Nephron progenitor cell (in vitro differentiated cells): ENCODE measurements at places on chromosomes 13 and 19.

GRCh38 chr13:39599842-39600241 is 3.2 kb downstream of the LHFPL6 start:
- DNase-seq: no peak

DNA sequence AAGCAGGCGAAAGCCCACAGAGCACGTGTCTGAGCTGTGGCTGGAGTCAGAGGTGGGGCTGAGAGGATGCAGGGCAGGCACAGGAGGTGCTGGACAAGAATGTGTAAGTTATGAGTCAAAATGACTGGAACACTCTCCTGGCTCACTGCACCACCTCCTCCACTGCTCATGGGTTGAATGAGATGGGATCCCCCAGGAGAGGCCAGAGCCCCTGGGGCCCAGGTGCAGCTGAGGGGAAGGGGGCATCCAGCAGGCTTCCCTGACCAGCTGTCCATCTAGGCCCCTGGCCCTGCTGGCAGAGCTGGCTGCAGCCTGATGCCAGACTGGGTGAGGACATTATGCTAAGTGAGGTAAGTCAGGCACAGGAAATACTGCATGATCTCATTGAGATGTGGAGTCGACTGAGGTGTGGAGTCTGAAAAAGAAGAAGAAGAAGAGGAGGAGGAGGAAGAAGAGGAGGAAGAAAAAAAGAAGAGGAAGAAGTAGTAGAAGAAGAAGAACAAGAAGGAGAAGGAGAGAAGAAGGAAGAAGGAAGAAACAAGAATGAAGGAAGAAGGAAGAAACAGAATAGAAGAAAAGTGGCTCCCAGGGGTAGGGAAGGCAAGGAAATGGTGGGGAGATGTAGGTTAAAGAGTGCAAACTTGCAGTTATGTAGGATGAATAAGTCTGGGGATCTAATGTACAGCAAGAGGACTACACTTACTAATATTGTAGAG is 747.4 kb downstream of the UQCRFS1 start:
- DNase-seq: no peak

DNA sequence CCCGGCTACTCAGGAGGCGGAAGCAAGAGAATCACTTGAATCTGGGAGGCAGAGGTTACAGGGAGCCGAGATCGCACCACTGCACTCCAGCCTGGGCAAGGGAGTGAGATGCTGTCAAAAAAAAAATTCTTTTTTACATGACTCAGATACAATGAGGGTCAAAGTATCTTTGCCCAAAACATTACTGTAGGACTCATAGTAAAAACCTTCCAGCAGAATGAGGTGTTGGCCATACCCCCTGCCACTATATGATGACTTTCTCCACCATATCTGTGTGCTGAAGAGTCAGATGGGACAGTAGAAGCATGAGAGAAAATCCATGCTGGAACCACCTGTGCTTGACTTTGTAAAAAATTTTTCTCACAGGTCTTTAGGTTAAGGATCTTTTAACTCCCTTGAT is 86.7 kb downstream of the COL4A2 start:
- no peak for DNase-seq

DNA sequence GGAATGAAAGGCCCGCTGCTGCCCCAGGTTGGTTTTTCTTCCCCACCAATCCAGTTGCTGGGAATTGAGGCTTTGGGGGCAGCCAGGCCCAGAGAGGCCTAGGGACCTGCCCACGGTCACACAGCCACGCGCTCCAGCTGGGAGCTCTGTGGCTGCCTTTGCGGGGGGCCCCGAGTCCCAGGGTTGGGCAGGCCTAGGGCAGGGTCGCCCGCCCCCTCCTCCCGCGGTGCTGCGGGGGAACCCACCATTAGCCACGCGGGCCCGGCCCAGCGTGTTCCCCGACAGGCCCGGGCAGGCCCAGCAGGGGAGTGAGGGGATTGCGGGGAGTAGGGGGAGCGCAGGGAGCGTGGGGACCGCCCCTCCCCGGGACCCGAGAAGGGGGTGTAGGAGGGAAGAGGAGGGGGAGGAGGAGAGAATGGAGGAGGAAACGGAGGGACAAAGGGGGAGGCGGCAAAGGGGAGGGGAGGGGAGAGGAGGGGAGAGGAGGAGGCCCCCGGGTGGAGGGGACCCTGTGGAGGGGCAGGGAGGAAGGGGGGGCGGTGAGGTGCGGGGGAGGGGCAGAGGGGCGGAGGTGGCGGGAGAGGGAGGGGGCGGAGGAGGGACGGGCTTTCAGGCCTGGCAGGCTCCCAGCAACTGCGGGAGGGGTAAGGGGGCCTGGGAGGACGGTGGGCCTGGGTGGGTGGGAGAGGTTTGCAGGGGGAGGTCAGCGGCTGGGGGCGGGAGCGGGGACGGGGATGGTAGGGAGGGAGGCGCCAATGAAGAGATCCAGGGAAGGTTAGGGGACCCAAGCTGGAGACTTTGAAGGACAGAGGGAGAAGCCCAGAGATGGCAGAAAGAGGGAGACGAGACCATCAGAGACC is 12.9 kb upstream of the TLE2 start:
- DNase-seq: no peak

GRCh38 chr13:20150561-20150960 is 10.3 kb downstream of the GJA3 start:
- no peak for DNase-seq

DNA sequence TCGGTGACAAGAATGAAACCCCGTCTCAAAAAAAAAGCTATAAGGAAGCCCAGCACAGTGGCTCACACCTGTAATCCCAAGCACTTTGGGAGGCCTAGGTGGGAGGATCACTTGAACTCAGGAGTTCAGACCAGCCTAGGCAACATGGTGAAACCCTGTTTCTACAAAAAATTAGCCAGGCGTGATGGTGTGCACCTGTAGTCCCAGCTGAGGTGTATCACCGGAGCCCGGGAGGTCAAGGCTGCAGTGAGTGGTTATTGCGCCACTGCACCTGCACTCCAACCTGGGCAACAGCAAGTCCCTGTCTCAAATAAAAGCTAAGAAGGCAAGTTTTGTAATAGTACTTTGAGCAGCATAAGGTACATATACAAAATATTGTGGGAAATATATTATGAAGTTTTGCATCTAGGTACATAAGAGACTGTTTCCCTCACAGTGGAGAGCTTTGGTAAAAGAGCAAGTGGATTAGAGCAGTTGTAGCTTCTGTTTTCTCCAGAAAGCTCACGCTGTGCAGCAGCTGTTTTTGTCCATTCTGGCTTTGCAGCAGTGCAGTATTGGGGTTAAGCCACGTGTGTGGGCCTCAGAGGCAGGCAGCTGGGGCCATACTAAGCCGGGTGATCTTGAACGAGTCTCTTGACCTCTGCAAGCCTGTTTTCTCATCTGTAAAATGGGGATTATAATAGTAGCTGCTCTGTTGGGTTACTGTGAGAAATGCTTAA is 35.4 kb downstream of the ARHGAP35 start:
- no peak for DNase-seq

DNA sequence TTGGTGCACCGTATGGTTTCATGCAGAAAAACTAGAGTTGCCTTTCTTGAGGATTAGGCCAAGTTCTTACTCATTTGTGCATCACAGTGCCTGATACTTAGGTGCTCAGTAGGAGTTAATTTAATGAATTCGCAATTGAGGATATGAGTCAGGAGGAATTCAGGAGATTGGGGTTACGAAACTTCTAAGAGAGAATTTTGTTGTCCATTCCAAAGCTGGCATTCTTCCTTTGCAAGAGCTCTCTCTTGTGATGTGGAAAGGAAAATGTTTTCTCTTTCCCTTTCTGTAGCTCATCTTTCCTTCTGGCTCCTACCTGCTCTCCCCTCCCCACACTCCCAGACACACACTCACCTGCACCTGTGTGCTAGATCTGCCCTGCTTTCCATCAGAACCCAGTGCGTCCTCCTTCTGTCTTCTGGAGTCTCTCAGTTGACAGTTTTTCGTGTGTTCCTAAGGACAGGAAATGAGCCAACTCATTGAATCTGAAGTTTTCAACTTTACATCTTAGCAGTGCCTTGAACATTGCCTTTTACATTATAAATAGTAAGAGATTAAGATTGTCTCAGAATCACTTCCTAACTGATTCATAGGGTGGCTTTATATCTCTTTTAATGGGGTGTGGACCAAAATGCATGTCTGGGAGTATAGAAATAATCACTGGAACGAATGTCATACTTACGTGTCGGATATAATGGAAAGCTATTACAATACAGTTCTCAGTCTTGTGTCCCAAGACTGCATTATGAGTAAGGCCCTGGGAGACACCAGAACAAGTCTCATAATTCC is 19.7 kb upstream of the ERCC5 start:
- no peak for DNase-seq

DNA sequence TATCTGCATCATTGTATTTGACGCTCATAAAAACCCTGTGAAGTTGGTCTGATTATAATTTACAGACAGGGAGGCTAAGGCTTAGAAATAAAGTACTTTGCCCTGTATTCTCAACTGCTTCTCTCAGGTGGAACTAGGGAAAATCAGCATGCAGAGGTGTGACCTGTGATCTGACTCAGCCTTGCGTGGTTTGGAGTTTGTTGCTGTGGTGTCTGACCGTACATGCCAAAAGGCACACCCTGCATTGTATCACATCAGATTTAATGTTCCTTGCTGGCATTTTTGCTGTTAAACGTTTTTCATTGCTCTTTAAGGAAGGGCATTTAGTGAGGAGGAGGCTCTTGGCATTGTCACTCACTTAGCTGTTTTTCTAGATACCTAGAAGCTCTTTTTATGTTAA is 58.8 kb upstream of the C1QTNF9B start:
- no peak for DNase-seq
